Stimulated activated CD4-positive, alpha-beta T cell treated with anti-CD3 and anti-CD28 coated beads, Interleukin-1b, Interleukin-23, amount 100 ng/mL, for 1 hour (primary cell): ENCODE measurements at places on chromosomes 3 and 15.

- peak; percentile 10 for DNase-seq
These were observed 176.9 kb upstream of the LMCD1 start for GRCh38 chr3:8324747-8325146.

- peak; percentile 13 for DNase-seq
These were observed 449 bp downstream of the RAF1 start for GRCh38 chr3:12663401-12663935.

DNA sequence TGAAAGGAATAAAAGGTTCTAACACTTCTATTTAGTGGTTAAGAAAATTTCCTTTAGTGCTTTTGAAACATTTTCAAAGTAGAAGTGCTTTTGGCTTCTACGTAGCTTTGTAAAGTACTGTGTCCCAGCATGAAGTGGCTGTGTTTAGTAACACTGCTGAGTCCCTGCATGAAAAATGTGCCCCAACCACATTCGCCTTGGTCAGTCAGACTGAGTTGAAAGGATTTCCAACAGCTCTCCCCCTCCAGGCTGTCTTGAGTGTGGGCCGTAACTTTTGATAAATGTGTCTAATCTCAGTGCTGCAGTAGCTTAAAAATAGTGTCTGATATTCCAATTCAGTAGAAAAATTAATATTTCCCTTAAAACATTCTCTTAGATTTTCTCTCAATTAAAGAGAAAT lies 115.0 kb downstream of the NR1D2 start:
- DNase-seq, result no peak

- no peak for DNase-seq
These were observed 35.3 kb downstream of the COMMD2 start for GRCh38 chr3:149716984-149717383.

DNA sequence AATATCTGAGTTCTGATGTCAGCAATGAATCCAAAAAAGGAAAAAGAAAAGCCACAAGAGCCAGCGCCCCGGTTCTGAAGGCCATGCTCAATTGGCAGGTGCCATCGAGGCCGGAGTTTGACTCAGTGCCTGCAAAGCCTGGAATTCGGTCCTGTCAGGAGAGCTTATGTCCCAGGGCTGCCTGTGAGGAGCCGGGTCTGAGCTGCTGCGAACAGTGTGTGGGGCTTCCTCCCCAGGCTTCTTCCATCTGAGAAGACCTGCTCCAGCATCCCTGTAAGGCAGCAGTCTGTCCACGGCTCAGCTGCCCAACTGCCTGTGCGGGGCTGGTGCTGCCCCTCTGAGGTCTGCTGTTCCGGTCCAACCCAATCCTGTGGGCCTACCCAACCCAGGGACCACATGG lies 46.1 kb downstream of the ROPN1B start:
- no peak for DNase-seq

GRCh38 chr15:66633938-66634250 lies 68.1 kb upstream of the LCTL start:
- DNase-seq, result no peak
